ENCODE measurements at places on chromosomes 6 and 20. TPM values are rescaled to one million over a fixed set of nuclear protein-coding genes. Genes with fewer than 3 reads are reported as not detected.
A peak's percentile ranks its signal among the peaks of the same experiment; 100 is the strongest.

DNA sequence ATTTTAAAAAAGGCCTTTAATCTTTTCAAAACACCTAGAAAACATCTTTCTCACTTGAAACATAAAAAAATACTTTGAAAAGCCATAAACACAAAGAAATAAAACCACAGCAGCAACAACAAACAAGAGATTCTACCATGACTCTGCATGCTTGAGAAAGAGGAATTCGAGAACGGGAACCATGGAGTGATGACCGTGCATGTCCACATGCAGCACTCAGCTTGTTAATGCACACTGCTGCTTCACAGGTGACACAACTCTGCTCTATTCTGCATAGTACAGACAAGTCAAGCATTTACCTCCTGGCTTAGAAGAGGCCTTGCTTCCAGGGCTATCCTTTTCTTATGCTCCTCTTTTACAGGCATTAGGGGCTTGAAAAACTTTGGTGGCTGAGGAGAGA is 64.9 kb upstream of the NUP153 start:
- DNase-seq: no peak

GRCh38 chr20:58892141-58892931 is 39.8 kb downstream of the GNAS start:
- DNase-seq: peak; percentile 79

The LY6G6C gene
- polyA plus RNA-seq: not detected

DNA sequence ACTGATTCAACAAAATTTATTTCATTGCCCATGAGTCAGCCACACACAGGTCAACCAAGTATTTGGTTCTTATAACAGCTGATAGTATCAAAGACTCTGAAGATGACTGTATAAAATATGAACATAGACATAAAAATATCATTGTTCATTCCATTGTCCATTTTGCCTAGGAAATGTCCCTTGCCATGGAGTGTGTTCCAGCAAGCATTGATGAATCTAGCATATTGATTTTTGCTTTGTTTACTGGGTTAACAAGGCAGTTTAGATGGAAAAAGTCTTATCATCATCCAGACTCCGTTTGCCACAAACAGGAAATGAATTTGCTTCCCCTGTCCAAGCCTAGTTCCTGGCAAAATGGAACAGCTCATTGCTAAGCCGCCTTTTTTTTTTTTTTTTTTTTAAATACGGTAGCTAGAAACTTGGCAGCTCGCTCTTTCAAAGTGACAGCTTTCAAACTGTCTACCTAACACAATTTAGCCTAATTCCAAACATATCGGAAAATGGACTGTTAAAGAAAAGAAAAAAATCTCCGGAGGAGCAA is 7.5 kb downstream of the F13A1 start:
- no peak for DNase-seq

- DNase-seq: no peak
Measured at GRCh38 chr6:102438171-102438570, 1044.7 kb downstream of the GRIK2 start.

- DNase-seq: no peak
Measured at GRCh38 chr6:159427771-159428170, 258.6 kb downstream of the FNDC1 start.

The CST5 gene
- polyA plus RNA-seq: not detected

DNA sequence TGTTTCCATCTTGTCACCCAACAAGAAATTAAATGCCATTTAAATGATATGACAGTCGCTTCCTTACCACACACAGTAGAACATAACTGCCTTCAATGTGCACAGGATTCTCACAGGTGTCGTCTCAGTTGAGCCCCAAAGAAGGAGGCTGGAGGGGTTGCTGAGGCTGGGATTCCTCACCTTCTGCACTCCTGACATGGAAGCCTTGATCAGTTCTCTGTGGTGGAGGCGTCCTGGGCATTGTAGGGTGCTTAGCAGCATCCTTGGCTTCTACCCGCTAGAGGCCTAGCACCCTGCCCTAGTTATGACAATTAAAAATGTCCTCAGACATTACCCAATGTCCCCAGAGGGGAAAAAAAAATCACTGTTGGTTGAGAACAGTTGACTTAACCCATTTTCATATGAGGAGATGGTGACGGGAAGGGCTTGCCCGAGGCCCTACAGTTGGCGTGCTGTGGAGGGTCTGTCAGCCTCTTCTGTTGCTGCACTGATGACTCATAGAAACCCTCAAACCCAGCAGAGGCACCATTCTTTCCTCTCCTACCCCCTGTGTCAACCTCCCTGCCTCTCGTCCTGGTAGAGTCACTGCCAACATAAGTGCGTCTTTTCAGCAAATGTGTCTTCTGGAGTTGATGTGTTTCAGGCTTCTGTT is 19.3 kb upstream of the ZNF831 start:
- DNase-seq: no peak

The KHDC1 gene
- 1.0 TPM for polyA plus RNA-seq

GRCh38 chr6:25296217-25296905 is 17.2 kb downstream of the CARMIL1 start:
- DNase-seq: no peak
